Mucosa of gallbladder (tissue), 1 donor: ENCODE measurements at places on chromosomes 16 and 17. TPM values are rescaled to one million over a fixed set of nuclear protein-coding genes. Genes with fewer than 3 reads are reported as not detected.

DNA sequence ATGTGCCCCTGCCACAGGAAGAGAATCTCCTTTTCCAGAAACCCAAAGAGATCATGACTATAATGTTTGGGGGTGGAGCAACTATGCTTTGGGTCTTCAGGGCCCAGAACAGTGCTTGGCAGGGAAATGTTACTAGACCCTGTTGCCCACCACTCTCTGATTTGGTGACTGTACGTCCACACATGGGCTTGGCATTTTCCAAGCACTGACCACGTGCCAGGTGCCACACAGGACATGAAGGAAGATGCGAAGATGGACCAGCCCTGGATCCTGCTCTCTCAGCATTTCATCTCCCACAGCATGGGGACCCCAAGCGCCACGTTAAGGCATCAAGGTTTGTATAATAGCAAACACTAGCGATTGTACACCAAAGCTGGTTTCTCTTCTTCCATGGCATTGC, 50.1 kb downstream of the GSG1L start:
- no peak for DNase-seq

DNA sequence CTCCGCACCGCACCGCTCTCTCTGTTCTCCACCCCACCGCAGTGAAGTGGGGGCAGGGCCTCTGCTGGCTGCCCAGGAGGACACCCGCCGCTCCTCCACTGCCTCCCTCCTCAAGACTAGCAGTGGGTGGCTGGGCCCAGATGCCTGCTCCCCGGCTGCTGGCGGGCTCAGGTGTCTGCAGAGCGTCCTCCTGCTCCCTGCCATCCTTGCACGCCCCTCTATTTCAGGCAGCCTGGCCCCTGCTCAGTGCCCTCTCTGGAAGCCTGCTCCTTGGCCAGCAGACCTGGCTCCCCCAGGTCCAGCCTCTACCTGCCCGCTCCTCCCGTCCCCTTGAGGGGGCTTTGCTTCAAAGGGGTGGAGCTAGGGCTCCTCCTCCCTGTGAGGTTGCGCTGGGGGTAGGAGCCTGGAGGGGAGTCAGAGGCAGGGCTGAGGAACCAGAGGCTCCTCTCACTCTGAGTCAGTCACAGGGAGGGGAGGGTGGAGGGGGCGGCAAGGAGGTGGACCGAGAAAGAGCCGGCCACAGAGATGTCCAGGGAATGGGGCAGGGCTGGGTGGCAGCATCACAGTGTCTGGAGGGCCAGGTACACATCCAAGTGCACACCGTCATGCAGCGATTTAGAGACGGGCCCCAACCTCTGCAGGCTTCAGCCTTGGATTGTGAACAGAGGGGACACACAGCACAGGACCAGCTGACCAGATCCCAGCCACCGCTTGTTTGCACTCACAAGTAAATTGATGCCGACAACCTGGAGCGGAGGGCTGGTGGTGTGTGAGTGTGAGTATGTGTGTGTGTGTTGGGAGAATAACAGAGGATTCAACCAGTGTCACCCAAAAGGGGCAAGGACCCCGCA, 9.8 kb upstream of the TMEM92 start:
- no peak for DNase-seq

DNA sequence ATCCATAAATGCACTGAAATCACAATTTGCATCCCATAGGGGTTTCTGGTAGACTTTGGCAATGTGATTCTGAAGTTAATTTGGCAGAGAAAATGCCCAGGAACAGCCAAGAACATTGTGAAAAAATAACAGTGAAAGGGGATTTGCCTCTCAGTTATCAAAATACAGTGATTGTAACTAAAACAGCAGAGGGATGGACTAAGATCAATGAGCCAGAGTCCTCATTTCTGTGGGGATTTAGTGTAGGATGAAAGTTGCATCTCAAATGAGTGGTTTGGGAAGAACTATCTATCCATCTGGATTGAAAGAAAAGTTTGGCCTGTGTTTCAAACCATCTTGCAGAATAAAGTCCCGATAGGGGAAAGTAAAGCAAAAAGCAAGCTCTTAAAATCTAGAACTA, 28.1 kb downstream of the MYBBP1A start:
- no peak for DNase-seq

GRCh38 chr17:10757647-10758046, 27.8 kb upstream of the TMEM220 start:
- DNase-seq = no peak

Gene GINS2
- 0.81 TPM for total RNA-seq

Gene CACNG4
- total RNA-seq = not detected

GRCh38 chr16:89472711-89473075, 17.7 kb downstream of the ANKRD11 start:
- DNase-seq = no peak

Gene FOXO3B
- 7.9 TPM for total RNA-seq

Gene HSD11B2
- 29.1 TPM for total RNA-seq
